ENCODE measurements at places on chromosomes 4 and X. TPM values are rescaled to one million over a fixed set of nuclear protein-coding genes. Genes with fewer than 3 reads are reported as not detected.
A peak's percentile ranks its signal among the peaks of the same experiment; 100 is the strongest.

Gene FGB
- not detected for total RNA-seq

Gene USP17L22
- not detected for total RNA-seq

Gene GIMD1
- total RNA-seq, result not detected

Gene LUZP4
- not detected for total RNA-seq

Gene SLC6A8
- 42.4 TPM for total RNA-seq

Gene GRIA3
- total RNA-seq, result 0.51 TPM

Gene TENM3
- total RNA-seq, result 1.3 TPM

Gene STATH
- not detected for total RNA-seq

Gene MAD2L1
- 2.2 TPM for total RNA-seq

Gene SPANXB1
- total RNA-seq, result not detected

Gene SOD3
- total RNA-seq, result not detected

Gene NPNT
- 5.0 TPM for total RNA-seq

Gene AKAP14
- not detected for total RNA-seq

Gene SYN1
- not detected for total RNA-seq

Gene GNRHR
- 0.13 TPM for total RNA-seq

DNA sequence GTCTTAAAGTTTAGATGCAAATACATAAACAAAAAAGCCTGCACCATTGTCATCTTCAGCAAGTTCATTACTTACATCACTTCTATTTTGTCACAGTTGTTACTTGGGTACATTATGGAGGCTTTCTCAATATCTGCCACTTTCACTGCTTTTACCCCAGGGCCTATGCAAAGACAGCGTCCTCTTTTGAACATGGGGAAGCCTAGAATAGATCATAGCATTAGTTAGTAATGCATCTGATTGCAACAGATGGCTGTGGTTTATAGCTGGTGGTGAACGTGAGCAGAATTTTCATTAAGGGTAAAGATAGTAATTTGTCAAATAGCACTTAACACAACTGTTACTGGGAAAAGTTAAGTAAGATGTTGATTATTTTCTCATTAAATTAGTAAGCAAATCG, 729 bp downstream of the CXCL11 start:
- DNase-seq, result no peak

DNA sequence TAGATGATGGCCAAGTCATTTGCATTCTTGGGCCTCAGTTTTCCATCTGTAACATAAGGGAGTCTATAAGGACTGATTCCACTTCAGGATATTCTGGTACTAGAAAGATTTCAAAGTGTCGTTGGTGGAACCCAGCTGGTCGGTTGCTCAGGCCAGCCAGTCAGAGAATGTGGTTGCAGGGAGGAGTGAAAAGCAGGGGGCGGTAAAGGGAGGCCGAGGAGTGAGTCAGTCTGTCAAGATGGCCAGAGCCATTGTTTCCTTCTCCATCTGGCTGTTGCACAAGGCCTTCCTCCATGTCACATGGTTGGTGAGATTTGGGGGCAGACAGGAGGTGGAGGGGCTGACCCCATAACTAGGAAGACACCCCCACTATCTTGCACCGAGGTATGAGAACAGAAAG, 38.2 kb downstream of the STARD8 start:
- no peak for DNase-seq

DNA sequence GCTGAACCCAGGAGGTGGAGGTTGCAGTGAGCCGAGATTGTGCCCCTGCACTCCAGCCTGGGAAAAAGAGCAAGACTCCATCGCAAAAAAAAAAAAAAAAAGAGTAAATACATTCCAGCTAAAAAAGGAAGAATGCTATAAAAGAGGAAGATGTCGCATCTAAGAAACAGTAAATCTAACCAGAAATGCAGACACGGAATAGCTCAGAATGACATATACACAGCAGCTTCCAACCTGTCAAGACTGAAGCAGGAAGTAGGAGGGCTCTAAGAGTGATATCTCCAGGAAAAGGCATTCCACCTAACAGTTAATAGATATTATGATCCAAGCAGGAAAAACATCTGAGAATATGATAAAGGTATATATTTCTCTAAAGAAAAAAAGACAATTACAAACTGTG, 16.0 kb downstream of the CLOCK start:
- DNase-seq, result no peak

GRCh38 chr4:22874334-22874912, 181.7 kb downstream of the GBA3 start:
- DNase-seq, result no peak

DNA sequence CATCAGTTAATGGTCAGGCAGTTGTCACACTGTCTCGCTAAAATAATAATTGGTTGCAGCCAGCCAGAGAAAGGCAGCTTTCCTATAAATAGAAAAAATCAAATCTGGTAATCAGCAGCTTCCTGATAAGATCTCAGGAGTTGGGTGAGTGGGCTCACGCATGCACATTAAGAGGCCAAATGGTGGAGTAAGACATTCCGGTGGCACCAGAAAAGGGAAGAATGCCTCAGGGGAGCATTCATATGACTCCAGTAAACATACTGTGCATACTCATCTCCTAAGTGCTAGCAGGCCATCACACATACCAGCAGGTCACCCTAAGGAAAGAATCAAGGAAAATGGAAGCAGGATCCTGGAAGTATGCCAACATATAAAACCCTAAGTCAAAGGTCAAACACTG, 40.1 kb downstream of the UGT2B15 start:
- no peak for DNase-seq

GRCh38 chrX:148672517-148672916, 172.1 kb downstream of the AFF2 start:
- no peak for DNase-seq

GRCh38 chrX:10399043-10399741, 221.2 kb downstream of the MID1 start:
- DNase-seq, result no peak

DNA sequence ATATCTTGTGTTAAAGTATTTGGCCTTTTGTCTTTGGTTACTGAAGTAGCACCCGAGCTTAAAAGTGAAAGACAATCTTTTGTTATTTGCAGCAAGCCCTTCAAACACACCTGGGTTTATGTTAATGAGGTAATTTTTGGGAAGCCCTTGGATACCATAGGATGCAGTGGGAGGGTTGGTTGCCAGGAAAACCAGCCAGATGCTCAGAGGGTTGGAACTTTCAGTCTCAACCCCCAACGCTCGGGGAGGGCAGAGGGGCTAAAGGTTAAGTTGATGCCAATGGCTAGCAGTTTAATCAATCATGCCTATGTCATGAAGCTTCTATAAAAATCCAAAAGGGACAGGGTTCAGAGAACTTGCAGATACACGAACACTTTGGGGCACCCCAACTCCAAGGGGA, 17.2 kb upstream of the GPR173 start:
- no peak for DNase-seq

DNA sequence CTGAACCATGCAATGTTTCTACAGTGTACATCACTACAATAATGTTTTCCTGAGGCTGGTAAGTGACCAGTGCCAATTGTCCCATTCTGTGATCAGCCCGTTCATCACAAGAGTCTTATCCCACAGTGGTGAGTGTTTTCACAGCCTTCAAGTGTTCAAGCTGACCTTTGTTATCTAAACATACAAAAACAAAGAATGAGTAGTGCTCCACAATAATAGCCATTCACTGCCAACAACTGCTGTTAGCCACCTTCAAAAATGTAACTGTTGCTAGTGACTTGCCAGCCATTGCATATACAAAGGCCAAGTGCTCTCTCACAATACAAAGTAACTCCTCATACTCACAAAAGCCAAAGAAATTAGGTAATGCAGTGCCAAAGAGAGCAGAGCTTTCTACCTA, 1084.1 kb downstream of the FAM133A start:
- DNase-seq, result no peak

DNA sequence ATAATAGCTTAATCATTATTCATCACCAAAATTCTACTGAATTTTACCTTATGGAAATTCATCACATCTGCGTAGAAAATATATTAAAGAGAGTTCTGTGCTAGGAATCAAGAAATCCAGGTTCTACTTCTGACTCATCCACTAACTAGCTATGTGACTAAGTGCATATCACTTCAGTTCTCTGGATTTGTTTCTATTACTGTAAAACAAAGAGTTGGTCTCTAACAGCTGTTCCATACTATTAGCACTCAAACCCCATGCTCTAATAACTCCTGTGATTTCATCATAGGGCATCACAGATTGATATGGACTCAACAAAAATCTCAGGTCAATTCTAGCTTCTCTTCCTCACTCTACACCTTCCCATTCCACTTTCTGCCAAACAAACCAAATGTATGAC, 572.0 kb downstream of the INPP4B start:
- peak; percentile 85 for DNase-seq

DNA sequence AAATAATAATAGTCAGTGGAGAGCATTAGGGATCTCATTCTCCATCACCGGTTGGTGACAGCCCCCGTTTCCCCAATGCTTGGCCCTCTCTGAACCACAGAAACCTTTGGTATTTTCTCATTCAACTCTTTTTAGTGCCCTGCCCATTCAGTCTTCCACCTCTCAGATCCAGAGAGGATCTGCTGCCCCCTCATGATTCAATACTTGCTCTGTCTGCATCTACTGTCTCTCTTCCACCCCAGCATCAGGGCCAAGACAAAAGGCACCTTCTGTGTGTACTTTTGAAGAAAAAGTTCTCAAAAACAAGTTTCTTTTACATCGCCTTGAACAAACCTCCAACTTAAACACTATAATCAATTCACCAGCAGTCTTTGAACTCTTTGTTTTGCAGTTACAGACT, 19.3 kb downstream of the CLTRN start:
- no peak for DNase-seq

- no peak for DNase-seq
Measured at GRCh38 chr4:186216465-186217024, 10.8 kb upstream of the KLKB1 start.

DNA sequence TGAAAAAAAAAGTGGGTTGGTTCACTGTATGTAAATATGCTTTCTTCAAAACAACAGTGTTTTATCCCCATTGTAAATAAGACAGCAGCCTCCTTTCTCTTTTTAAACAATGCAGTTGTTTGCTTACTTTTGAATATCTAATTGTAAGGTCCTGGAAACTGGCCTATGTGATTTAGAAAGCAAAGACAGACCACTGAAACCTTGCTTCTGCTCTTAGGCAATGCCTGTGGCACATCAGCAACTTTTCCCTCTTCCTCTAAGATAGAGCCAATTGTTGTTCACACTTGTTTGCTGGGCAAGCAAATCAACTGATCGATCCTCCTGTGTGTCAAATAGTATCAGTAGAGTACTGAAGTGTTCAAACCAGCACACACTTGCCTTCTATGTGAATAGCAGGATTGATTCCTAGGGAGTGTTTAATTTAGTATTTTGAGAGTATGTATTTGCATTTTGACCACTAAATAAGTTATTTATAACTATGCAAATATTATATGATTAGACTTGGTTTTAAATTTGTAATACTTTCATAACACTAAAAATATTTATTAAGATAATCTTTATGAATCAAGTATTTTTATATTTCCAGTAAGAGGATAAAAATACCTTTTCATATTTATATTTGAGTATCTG, 55.4 kb upstream of the GRPR start:
- no peak for DNase-seq

- DNase-seq, result no peak
Measured at GRCh38 chrX:24682739-24683432, 10.8 kb upstream of the POLA1 start.

DNA sequence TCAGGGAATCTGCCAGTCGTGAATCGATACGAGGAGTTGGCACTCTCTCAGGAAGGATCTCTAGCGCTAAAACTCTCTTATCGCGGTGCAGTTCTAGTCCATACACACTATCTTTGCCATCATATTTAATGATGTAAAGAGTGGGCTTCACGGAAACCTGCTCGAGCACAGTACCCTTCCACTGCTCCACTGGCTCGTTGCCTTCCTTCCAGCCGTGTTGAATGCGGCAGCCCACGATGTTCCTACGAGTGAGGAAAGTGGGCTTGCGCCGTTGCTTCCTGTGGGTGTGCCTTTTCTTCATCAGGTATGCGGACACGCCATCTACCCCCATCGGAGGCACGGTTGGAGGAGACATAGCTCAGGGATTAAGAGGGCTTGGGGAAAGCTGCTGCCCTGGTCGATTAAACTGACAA, 661 bp downstream of the SPIN4 start:
- DNase-seq, result peak; percentile 30

DNA sequence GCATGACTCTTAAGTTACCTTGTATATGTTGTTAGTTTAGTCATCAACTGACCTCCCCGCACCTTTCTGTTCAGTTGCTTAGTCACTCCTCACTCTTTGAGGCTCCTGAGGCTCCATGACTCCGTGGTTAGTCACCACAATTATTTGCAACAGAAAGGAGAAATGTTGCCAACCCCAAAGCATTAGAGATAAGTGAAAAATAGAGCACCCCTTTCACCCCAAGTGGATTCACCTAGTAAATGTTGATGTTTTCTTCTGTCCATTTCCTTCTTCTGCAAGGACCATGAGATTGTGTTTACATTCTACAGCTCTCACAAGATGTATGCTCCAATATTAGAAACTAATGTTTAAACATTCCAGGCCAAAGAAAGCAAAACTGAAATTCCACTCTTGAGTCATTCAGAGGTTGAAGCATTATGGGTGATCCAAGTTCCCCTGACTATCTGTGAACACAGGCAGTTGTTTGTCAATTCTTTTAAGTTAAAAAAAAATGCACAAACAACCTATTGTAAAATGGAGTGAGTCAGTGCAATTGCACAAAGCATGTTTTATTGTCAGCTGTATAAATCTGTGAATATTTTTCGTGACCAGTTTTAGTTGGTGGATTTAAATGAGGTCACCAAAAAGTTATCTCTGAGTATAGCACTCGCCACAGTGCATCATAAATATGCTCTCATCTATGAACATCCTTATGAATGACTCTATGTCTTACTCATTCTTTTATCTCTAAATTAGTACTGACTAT, 552.4 kb upstream of the MAGEB2 start:
- peak; percentile 93 for DNase-seq

DNA sequence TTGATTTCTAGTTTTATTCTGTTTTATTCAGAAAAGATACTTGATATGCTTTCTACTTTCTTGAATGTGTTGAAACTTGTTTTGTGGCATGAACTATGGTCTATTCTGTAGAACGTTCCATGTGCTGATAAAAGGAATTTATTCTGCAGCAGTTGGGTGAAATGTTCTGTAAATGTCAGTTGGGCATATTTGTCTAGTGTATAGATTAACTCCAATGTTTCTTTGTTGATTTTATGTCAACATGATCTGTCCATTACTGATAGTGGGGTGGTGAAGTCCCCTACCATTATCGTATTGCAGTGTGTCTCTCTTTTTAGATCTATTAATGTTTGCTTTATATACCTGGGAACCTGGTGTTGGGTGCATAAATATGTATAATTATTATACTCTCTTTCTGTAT, 55.5 kb downstream of the CEP135 start:
- DNase-seq, result peak; percentile 33

DNA sequence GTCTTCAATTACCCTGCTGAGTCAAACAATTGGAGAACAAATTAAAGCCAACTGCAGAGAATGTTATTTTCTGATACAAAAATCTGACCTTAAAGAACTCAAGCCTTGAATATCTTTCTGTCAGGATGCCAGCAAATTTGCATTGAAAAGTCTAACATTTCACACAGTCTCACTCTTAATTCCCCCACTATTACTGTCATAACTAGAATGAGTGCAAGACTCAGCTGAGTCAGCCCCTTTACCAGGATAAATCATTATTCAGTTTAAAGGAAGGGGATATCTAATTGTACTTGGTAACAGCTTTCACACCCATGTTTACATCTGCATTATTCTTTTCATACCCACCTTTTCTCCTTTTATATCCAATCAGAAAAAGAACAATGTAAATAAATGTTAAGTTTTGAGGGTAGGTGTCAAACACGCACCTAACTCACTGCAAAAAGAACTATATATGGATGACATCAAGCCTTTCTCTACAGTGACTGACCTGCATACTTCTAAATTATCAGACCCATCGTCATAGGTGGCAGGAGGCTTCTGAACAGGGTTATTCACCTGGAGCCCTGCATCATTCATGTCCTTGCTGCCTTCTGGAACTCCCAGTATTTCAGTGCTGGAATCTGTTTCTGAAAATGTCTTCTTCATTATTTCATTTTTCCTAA, 117.4 kb downstream of the TMA16 start:
- no peak for DNase-seq
